ENCODE measurements at places on chromosomes 1 and 21.

- DNase-seq, result no peak
Measured at GRCh38 chr1:66309006-66309741, 224.8 kb upstream of the SGIP1 start.

- DNase-seq, result no peak
Measured at GRCh38 chr1:112581586-112582192, 37.3 kb downstream of the ST7L start.

- DNase-seq, result no peak
Measured at GRCh38 chr1:118618618-118619340, 369.4 kb downstream of the TBX15 start.

GRCh38 chr1:50047916-50048694 is 24.4 kb upstream of the AGBL4 start:
- DNase-seq, result no peak

- no peak for DNase-seq
Measured at GRCh38 chr1:44932151-44932550, 54.2 kb downstream of the EIF2B3 start.

GRCh38 chr21:35849144-35849543 is 211.2 kb downstream of the SETD4 start:
- DNase-seq, result no peak

DNA sequence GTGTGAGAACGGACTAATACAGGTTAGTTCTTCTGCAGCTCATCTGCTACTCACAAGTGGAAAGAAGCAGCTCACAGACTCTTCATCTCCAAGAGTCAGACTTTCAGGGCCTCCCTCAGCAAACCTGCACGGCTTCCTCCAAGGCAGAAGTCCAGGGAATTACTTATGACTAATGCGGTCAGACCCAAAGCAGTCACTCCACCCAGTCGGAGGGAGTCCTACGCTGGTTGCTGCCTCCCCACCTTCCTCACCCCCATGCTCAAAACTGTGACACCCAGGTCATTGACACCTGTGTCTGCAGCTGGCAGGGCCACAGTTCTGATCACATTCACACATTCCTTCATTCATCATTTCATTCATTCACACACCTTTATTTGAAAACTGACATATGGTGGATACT is 38.4 kb upstream of the PRDM2 start:
- DNase-seq, result no peak

GRCh38 chr1:43300378-43301094 is at the start of gene TIE1:
TIE1 (plus strand) TSS chr1:43300982; CDS start chr1:43301072, 90 bp downstream.
- no peak for DNase-seq

DNA sequence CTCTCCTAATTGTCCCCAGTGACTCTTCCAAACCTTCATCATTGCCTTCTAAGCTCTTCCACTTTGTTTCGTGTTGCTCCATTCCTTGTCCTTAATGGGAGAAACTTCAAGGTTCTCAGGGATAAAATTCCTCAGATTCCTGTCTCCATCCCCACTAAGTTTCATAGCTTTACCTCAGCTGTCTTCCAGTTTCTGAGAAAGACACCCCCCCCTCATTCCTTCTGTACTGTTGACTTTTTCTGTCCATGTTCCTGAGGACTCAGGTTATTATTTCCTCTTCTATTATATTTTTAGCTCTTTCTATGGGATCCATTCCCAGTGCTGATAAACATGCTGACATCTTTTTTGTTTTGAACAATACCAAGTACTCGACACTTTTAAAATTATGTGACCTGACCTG is 215.3 kb upstream of the PTGFR start:
- no peak for DNase-seq

DNA sequence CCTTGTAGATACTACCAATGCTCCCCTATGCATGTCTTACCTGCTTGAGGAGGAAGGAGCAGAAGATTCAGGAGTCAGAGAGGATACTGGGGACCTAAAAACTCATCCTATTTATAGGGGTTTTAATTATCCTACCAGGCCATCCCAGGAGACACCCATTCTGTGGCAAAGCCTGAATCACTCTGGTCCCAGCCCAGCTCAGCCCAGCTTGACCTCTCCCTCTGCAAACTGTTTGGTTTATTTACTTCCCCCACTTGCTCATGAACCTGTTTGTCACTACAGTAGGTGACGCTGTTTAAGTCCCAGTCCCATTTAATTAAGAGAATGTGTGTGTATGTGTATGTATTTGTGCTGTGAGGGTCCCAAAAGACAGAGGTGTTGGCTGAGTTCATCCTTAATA is at the start of gene RPTN:
Gene RPTN (minus strand): TSS at position 85 of the 400 bp plus-strand sequence. CDS start 1,339 bp downstream, outside the sequence.
- DNase-seq, result no peak

DNA sequence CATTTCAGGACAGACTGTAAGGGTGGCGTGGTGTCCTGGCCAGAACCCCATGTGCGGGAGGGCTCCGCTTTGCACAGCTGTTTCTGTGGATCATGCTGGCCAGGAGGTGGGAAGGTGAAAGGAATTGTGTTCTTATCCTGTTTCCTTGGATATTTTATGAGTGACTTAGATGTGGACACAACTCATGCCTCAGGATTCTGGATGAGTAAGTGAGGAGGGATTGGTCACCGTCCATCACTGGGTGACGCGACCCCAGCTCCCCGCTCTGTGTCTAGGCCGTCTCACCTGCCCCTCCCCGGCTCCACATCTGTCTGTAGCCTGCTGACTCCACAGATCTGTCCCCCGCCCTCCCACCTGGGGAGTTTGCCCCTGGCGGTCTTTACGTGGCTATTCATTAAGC is 48.8 kb downstream of the PIK3CD start:
- no peak for DNase-seq

DNA sequence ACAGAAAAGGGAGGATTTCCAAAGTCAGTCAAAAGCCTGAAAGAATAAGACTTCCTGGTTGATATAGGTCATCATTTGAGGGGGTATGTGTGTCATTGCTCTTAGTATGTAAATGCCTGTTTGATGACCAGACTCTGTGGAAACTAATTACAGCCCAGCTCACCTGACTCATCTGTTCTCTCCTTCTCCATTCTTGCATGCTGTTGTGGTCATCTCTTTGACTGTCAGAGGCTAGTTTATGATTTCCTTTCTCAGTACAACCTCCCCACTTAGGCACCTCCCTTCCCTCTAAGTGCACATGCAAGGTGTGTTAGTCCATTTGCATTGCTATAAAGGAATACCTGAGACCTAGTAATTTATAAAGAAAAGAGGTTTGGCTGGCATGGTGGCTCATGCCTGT is 2.4 kb upstream of the C1orf116 start:
- no peak for DNase-seq

GRCh38 chr1:202505356-202505755 is 156.9 kb downstream of the PPP1R12B start:
- no peak for DNase-seq

- DNase-seq, result no peak
Measured at GRCh38 chr1:209927466-209927865, 10.6 kb upstream of the SYT14 start.

DNA sequence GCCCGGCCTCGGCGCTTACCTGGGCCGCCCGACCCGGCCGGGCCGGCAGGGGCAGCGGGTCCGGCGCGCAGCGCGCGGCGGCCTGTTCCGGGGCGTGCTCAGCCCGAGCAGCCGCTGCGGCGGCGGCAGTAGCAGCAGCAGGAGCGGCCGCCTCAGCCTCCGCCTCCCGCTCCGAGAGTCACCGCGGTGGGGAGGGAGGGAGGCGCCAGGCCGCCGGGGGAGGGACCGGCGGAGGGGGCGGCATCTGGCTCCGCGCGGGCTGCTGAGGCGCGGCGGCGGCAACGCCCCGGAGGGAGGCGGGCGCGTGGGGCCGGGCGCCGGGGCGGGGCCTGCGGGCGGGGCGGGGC is at the start of gene CTNNBIP1:
Gene CTNNBIP1 (minus strand): TSS at position 194 of the 347 bp plus-strand sequence. CDS start 38,205 bp downstream, outside the sequence.
- no peak for DNase-seq

DNA sequence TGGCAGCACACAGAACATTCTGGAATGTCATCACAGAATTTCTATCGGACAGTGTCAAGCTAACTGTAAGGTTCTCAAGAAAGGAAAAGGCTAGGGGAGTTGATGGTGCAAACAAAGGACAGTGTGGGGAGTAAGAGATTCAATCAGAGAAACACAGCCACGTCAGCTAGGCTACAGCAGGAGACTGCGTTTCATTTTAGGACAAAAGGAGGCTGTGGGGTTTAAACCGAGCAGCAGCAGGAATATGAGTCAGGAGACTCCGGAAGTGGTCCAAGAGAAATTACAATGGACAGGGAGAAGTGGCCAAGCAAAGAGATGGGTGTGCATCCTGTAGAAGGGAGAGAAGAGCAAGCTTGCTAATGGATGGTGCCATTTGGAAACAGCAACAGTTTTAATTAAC is 37.4 kb upstream of the C1orf198 start:
- no peak for DNase-seq

- DNase-seq, result no peak
Measured at GRCh38 chr1:204261746-204262505, 48.1 kb upstream of the GOLT1A start.

DNA sequence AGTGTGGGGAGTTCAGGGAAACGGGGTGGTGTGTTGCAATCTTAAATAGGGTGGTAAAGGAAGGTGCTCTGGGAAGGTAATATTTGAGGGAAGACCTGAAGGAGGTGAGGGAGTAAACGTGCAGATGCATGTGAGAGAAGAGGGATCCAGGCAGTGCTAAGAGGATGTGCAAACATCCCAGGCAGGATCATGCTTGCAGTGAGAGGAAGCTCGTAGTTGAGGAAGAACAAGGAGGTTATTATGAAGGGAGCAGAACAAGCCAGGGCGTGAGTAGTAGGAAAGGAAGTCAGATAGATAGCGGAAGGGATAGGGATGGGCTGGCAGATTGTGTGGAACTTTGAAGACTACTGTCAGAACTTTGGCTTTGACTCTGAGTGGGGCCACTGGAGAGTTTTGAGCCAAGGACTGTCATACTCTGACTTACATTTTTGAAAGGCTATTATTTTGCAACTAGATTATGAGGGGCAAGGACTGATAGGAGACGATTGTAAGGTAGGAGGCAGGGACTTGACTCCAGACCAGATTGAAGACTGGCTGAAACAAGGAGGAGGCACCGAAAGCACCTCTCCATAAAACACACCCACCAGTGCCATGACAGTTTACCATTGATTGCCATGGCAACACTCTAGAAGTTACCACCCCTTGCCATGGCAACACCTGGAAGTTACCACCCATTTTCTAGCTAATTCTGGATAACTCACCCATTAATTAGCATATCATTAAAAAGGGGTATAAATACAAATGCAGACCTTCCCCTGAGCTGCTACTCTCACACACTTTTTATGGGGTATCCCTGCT is 67.0 kb downstream of the XCL2 start:
- DNase-seq, result no peak

DNA sequence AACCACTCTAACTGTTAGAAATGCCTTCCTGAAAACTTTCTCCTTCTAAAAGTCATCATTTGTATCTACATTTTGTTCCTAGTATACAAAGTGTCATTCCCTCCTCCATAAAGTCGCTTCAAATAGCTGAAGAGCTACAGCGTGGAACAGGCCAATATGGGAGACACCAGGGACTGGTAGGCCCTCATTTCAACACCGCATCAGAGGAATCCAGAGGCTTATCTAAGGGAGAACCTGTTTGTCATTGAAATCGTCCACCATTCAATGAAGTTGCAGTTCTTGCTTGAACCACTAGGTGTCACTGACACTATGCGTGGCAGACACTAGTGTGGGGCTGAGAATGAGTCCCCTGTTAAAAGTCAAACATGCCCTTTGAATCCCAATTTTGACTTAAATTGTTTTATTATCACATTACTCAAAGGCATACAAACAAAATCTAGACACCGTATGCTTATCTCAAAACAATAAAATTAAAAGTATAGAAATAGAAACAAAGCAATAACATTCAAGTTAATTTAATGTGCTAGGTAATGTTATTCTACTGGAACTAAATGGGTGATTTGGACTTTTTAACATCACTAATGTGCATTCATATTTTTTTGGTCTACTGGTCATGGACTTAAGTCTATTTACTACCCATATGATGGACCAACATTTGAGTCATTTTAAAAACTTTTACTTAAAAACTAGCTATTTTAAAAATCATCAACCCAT is 182.3 kb downstream of the FCRL5 start:
- DNase-seq, result no peak

DNA sequence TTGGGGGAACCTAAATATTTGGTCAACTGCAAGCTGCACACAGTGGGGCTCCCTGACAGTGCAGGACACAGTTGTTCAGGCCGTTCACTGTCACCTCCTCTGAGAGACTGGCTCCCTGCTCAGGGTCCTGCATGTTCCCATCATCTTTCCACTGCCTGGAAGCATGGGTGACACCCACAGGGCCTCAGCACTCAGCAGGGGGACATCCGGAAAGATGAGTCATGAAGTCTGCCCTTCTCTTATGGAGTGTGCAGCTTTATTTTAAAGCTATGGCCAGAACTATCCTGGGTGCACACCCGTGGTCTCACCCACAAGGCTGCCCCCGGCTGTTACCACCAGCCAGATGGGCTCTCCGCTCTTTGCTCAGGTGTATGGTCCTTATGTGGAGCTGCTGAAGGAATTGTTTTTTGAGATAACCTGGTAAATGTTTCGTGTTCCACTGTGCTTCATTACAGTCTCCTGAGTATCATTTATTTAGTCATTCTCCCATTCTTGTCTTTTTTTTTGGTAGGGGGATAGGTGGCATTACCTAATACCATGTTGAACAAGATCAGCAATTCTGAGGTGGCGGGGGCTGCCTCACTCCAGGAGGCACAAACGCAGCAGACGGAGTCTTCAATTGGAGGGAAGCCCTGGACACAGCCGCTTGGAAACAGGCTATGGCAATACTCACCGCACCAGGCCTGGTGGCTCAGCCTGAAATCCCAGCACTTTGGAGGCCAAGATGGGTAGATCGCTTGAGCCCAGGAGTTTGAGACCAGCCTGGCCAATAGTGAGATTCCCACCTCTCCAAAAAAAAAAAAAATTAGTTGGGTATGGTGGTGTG is 14.3 kb downstream of the TRIM11 start:
- no peak for DNase-seq

DNA sequence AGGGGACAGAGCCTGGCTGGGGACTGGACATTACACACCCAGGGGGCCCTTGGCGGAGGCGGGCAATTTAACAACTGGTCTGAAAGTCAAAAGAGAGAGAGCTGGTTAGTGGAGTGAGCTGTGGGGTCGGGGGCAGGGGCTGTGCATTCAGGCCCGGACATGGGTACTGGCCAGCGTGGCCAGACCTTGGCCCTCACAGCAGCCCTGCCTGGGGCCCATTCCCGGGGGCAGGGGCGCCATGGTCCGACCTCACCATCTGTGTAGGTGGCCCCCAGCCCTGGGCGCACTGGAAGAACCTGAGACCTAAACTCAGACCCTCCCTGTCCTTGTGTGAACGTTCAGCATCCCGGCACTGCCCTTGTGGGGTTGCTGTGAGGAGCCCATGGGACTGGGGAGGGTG is 5.0 kb downstream of the CLDN19 start:
- no peak for DNase-seq

GRCh38 chr1:19618428-19618827 is 25.7 kb upstream of the NBL1 start:
- no peak for DNase-seq

DNA sequence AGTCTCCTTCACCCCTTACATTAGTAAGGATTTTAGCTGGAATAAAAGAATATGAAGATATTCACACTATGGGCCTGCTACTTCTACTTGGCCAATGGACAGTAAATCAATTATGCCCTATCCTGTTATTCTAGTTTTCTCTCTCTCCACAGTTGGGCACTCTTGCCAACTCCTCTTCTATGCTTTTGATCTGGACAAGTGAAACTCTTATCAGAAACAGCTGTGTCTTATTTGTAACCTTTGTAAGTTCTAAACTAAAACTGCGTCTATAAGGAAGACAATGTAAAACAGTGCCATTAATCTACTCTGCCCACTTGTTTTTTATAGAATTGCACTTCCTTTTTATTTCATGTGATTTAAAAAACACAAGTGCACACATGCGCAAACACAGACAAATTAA is 244.0 kb upstream of the DMRTA2 start:
- no peak for DNase-seq
